ENCODE measurements at places on chromosomes 3 and 15.

DNA sequence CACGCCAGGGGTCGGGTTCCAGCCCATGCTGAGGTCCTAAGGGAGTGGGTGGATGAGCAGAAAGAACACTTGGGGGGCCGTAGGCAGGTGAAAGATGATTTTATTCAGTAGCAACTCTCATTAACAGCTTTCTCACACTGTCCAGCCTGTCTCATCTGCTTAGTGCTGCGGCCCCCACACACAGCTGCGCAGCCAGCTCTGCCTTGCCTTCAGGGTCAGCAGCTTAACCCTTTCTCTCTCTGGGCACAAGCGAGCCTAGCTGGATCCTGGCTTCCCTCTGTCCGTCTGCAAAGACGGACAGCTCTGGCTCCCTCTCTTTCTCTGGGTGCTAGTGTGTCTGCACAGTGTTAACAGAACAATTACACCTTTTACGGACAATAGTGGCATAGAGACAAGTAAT is 21.3 kb downstream of the NPAP1 start:
- DNase-seq, result no peak

- no peak for DNase-seq
Measured at GRCh38 chr15:79170256-79170664, 79.7 kb upstream of the RASGRF1 start.

GRCh38 chr3:71497367-71497897 is 86.1 kb downstream of the FOXP1 start:
- no peak for DNase-seq

- DNase-seq, result no peak
Measured at GRCh38 chr3:172074032-172074431, 34.7 kb downstream of the FNDC3B start.

DNA sequence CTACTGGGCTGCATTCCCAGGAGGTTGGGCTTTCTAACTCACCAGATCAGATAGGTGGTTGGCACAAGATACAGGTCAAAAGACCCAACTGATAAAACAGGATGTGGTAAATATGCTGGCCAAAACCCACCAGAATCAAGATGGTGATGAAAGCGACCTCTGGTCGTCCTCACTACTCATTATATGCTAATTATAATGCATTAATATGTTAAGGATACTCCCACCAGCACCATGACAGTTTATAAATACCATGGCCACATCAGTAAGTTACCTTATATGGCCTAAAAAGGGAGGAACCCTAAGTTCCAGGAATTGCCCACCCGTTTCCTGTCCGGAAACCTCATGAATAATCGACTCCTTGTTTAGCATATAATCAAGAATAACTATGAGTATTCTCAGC is 31.6 kb downstream of the CFAP44 start:
- DNase-seq, result no peak

- DNase-seq, result peak; percentile 90
Measured at GRCh38 chr15:48645558-48646330, at the start of gene FBN1. FBN1 (minus strand) TSS chr15:48645709; CDS start chr15:48644769, 940 bp downstream.

DNA sequence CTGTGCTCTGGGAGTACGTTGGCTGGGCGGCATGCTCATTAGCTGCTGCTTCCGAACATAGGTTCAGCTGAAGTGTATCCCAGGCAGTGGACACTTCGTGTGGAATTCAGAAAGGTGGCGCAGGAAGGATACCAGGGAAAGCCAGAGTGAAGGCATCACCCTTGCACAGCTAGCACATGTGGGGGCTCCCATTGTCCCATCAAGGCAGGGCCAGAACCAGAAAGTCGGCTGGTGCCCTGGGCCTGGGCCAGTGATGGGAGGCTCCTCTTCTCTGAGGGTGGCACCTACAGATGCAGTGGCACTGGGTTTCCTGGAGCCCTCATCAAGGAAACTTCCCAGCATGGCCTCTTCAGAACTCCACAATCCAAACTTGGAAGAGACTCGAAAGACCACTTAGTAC is 56.6 kb downstream of the PGPEP1L start:
- no peak for DNase-seq

GRCh38 chr3:123046262-123047061 is 18.9 kb upstream of the SEMA5B start:
- DNase-seq, result no peak

DNA sequence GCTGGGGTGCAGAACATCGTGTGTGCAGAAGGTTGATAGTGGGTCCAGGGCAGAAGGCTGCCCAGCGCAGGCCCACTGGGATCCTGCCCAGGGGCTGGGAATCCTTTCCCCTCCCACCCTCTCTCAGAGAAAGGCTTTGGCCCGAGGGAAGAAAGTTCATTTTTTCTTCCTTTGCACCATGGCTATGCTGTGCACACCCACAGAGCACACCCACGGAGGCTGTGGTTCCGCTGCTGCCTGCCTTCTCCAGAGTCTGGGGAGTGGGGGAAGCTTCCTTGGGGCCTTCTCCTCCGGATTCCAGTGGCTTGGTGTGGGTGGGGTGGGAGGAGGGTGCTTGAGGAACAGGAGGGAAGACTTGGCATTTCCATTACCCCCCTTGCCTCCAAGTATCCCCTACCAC is 7.0 kb upstream of the PRKCD start:
- no peak for DNase-seq

DNA sequence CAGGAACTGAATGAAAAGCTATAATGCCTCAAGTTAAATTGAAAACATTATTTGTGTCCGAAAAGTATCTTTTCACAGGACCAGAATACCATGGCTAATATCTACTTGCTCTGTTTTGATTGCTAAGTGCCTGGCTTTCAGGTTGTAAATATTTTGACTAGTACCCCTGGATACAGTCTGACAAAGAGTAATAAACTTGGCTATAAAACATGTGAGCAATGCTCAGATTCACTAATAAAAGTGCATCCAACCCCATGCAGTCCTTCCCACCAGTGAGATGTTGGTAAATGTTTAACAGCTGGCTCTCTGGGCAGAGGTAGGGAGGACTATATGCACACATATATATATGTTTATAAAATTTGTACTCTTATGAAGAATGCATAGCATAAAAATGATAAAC is 281.8 kb upstream of the TGFBR2 start:
- no peak for DNase-seq

- no peak for DNase-seq
Measured at GRCh38 chr3:9078561-9079240, 115.4 kb upstream of the RAD18 start.

DNA sequence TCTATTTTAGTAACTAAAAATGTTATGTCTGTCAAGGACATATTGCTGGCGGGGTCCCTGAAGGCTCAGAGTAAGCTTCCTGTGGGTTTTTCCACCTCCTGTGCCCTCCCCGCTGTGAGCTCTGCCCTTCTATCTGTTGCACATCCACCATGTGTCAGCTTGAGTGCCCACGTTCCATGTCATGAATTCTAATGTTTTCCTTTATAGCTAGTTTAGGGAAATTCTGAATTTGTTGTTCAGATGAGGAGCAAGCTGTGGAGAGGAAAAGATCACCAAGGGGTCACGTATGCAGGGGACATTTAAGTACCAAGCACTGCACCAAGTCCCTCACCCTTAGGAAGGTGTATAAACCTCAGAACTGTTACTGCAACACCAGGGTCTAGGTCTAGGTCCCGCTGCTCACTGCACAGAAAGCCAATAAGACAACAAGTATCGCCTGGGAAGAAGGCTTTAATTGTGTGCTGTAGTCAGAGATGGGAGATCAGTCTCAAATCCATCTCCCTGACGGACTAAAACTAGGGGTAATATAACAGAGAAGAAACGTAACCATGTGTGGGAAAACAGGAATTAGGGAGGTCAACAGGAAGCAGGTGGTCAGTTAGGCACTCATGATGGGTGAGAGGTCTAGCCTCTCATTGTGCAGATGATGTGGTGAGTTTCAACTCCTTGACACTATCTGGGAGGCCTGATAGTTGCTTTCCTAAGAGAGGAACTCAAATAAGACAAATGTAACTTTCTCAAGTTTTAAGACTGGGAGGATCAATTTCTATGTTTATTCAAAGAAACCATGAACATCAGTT is 9.7 kb downstream of the GP9 start:
- DNase-seq, result no peak

DNA sequence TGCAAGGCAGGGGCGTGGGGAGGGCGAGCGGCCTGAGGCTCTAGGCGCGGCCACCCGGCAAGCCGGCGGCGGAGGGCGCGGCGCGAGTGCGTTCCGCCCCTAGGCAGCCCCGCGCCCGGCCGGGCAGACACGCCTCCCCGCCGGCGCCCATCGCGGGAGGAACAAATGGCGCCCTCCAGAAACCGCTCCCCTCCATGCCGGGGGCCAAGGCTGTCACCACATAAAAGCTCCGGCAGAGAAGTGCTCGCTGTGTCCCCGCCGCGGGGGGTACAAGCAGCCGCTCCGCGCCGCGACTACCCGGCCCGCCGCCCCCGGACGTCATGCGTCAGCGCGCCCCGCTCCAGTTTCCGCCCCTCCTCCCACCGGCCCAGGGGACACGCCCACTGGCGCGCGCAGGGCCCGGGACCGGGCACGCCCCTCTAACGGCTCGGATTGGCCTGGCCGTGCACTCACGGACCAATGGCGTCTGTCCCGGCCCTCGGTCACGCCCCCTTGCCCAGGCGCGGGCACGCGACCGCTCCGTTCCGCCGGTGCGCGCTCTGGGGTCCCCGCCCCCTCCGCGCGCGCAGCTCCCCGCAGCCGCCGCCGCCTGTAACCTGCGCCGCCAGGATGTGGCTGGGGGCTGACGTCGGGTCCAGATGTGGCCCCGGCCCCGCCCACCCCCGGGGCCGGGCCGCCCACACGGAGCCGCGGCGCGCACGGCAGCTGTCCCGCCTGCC is at the start of gene KLF13:
Gene KLF13 (plus strand): TSS at position 680 of the 719 bp plus-strand sequence. CDS start 378 bp downstream, outside the sequence.
- DNase-seq, result peak; percentile 99

DNA sequence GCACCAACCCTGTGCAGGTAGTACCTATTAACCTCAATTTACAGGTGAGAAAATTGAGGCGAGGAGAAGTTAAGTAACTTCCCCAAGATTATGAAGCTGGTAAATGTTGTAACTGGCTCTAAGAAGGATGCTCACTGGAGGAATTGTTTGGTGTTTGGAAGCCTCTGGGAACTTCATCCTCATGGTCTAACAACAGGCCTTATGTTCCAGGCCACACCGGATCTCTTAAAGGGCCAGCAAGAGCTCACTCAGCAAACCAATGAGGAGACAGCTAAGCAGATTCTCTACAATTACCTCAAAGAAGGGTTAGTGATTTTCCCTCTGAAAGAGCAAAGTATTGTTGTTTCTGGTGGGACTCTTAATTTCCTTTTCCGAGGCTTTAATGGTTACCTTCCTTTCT is 63.9 kb downstream of the CGNL1 start:
- DNase-seq, result no peak
